Thoracic aorta (tissue), 2 donors: ENCODE measurements at places on chromosomes 6 and 20. TPM values are rescaled to one million over a fixed set of nuclear protein-coding genes. Genes with fewer than 3 reads are reported as not detected.

Gene ISM1
- total RNA-seq: 25.1 TPM

Gene ZC3H12D
- total RNA-seq: 3.8 TPM

Gene CCN6
- total RNA-seq: not detected

Gene ADGRF1
- not detected for total RNA-seq

Gene ADGRG6
- 6.8 TPM for total RNA-seq

DNA sequence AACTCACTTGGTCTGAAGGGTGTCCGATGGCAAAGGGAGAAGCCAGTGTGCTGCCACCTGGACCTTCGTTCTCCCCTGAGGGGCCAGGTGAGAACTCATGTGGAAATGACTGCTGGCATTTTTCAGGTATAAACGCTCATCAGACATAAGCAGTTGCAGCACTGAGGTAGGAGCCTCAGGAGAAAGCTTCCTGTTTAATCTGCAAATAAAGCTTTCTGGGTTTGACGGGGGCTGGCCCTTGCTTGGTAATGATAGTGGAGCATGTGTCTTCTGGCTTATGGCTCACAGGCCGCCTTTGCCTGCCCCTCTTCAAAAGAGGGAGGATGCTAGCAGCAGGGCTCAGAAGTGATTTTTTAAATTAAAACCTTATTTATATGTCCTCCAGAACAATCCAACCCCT, 122.1 kb upstream of the SLC24A3 start:
- no peak overlapping the region for H3K27ac ChIP-seq
- H3K4me3 ChIP-seq: no peak overlapping the region
- H3K4me1 ChIP-seq: no peaks in the 10 kb centered on the region

DNA sequence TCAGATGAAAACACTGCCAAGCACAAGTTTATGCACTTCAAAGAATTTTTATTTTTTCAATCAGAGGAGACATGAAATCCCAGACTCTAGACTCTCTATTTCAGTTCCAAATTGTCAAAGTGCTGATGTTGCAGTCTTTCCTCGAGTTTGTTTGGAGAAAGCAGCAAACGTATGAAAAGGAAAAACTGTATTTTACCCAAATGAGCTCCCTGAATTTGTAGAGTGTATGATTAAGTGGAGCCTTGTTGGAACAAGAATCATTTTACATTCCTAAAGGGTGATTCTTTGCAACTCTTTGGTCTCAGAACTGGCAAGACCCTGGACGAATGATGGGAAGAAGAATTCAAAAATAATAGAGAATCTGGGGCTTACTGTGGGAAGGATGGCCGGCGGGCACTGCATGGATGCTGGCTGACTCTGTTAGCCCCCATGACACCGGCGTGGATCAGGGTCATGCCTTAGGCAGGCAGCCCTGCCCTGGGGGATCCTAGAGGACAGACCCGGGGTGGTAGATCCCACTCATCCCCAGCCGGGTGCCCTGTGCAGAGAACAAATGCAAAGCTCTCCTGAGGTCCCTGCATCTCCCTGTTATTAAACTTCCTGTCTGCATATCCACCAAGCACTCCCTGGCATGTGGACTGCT, 207.4 kb downstream of the FNDC1 start:
- H3K27ac ChIP-seq: peak overlapping the region; percentile 71
- peaks cover 28% of the 10 kb centered on the region for H3K4me1 ChIP-seq
- peak overlapping the region; percentile 31 for H3K4me3 ChIP-seq
- H3K36me3 ChIP-seq: no peaks in the 10 kb centered on the region

DNA sequence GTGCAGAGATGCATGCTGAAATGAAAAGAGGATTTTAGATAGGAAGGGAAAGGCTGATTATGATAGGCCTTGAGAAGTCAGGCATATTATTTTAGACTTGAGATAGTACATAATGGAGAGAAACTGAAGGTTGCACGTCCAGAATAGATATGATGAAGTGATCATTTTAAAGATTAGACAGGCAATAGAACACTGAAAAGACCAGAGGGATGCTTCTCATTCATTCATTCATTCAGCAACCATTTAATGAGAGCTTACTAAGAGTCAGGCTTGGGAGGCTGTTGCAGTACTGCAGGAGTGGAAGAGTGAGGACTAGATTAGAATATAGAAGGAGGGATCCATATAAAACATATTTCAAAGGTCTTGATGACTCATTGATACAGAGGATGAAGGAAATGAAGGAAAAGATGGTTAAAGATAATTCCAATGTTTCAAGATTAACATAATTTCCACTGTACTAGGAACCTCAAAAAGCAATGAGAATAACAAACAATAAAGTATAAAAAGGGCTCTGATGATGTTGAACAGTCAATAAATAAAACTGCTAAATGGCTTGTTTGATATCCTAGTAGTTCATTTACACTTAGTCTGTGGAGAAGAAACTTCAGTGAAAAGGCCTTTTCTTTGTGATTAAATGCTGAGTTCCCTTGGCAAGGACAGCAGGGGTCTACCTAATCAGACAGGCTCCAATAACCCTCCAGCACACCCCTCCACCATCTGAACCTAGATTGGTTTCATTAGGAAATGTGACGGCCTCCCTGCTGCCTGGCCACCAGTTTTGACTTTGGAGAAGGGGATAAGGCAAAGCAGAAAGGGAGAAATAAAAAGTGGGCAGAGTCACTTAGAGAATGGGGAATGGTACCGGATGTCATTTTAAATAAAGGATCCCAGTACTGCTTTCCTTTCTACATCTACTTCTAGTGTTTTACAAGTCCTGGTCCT, 5.3 kb upstream of the FBXO9 start:
- peak overlapping the region; percentile 94 for H3K4me3 ChIP-seq
- no peak for DNase-seq
- H3K4me1 ChIP-seq: peaks cover 61% of the 10 kb centered on the region
- H3K27me3 ChIP-seq: no peaks in the 10 kb centered on the region
- peak overlapping the region; percentile 94 for H3K27ac ChIP-seq

GRCh38 chr6:25868436-25869183, 5.4 kb downstream of the SLC17A3 start:
- no peak overlapping the region for H3K27ac ChIP-seq
- H3K36me3 ChIP-seq: no peaks in the 10 kb centered on the region
- no peak for DNase-seq
- no peaks in the 10 kb centered on the region for H3K4me1 ChIP-seq

DNA sequence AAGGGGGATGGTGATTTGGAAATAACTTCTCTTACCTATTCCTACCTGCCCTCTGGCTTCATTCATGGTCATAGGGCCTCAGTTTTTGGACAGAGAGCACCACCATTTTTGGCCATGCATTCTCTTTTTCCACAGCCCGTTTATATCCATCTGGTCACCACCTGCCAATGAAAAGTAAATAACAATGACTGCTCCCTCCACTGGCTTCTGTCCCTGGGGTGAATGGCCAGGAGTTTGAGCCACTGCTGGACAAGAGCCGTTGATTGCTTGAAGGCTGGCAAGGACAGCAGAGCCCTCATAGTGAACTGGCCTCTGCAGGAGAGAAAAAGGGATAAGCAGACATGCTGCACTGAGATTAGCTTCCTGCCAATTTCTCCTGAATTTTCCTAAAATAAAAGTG, 261.8 kb downstream of the ADGB start:
- H3K27ac ChIP-seq: no peak overlapping the region
- no peaks in the 10 kb centered on the region for H3K36me3 ChIP-seq

- no peak for DNase-seq
- peaks cover 11% of the 10 kb centered on the region for H3K4me1 ChIP-seq
- peak overlapping the region; percentile 40 for H3K4me3 ChIP-seq
- no peaks in the 10 kb centered on the region for H3K36me3 ChIP-seq
- H3K27me3 ChIP-seq: no peaks in the 10 kb centered on the region
Measured at GRCh38 chr6:139882234-139882633, 507.8 kb upstream of the CITED2 start.

DNA sequence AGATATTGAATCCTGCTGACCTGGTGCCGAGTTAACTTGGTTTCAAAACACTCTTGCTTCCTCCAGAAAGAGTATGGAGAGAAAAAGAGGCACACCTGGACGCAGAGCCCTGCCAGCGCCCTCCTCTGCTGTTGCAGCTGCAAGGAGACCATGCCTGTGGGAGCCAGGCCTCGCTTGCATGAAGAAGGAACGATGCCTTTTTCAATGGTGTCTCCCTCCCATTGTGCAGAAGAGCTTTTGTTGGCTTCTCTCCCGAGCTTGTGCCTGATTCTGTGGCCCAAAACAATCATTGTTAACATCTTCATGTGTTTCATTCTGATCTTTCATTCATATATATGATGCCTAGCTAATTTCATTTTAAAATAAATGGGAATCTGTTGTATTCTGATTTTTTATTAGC, 98.1 kb downstream of the FAM120B start:
- DNase-seq: no peak
- H3K4me1 ChIP-seq: no peaks in the 10 kb centered on the region
- peaks cover 25% of the 10 kb centered on the region for H3K36me3 ChIP-seq
- H3K4me3 ChIP-seq: no peak overlapping the region

DNA sequence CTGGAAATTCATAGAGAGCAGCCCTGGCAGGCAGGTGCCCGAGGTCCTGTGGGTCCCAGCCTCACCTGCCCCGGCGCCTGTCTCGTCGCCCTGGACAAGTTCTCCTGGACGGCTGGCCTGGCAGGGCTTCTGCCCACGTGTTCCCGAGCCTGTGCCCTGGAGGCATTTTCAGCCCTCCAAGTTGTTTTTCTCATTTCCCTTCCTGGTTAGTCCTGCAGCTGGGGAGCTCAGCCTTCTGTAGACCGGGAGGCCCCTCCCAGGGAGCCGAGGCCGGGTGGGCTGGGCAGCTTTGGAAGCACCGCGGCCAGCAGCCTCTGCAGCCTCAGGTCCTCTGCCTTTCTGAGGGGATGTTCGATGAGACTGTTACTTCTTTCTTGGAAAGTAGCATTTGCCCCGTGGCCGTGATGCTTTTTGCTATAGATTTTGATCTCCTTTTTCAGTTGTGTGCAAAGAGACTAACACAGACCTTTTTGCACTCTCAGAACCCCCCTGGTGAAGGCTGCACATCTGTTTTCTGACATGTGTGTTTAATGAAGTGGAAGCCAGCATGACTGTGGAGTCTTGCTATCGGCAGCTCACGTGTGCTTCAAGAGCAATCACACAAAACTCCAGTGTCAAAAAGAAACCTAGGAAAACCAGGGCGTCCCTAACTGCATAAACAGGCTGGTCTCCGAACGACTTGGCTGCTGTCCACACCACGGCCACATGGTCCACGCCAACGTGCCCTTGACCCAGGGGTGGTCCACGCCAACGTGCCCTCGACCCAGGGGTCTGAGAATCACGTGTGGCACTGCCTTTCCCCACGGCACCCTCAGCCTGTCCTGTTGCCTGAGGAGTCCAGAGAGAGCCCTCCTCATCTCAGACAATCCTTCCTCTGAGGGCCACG, 207.5 kb downstream of the SMOC2 start:
- no peak overlapping the region for H3K27ac ChIP-seq
- H3K4me1 ChIP-seq: peaks cover 29% of the 10 kb centered on the region

DNA sequence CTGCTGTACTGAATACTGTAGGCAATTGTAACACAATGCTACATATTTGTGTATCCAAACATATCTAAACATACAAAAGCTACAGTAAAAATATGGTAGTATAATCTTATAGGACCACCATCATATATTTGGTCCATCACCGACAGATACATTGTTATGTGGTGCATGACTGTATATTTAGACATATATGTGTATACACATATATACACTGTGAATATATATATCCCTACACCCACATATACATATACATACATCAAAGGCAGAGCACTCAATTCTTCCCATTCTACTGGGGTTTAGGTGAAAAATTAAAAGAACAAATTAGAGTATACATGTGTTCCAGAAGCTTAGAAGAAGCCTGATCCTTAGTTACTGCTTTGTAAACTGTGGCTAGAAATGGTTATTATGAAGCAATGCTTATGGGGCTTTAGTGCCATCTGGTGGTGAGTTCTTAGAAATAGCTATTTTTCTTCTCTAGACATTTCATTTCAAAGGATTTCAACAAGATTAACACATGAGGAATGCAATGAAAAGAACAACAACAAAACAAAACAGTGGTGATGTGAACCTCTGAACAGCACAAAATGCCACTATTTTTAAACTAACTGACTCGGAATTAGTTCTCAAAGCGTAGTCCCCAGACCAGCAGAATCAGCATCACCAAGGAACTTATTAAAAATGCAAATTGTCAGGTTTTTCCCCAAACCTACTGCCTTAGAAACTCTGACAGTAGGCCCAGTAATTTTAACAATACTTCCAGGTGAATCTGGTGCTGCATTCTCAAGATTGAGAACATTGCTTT, 38.0 kb downstream of the PKHD1 start:
- no peak for DNase-seq
- H3K4me1 ChIP-seq: peaks cover 3% of the 10 kb centered on the region
- no peak overlapping the region for H3K4me3 ChIP-seq
- H3K27me3 ChIP-seq: no peaks in the 10 kb centered on the region
- H3K36me3 ChIP-seq: no peaks in the 10 kb centered on the region

DNA sequence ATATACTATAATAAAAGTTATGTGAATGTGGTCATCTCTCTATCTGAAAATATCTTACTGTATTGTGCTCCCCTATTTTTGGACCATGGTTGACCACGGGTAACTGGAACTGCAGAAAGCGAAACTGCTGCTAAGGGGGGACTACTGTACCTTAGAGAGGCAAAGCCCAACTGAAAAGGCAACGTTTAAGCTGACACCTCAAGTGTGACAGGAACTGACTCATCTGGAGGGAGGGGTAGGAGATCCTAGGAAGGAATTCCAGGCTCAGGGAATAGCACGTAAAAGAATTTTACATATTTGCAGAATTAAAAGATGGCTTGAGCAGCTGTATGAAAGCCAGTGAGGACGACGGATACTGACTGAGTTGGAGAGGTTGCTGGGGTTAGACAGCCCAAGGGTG, 34.8 kb downstream of the ELOVL2 start:
- DNase-seq: no peak
- no peaks in the 10 kb centered on the region for H3K27me3 ChIP-seq
- H3K4me1 ChIP-seq: no peaks in the 10 kb centered on the region
- H3K27ac ChIP-seq: no peak overlapping the region
- H3K4me3 ChIP-seq: no peak overlapping the region

- H3K27me3 ChIP-seq: peaks cover 24% of the 10 kb centered on the region
- H3K4me3 ChIP-seq: peak overlapping the region; percentile 74
- H3K4me1 ChIP-seq: peaks cover 15% of the 10 kb centered on the region
- no peak for DNase-seq
- no peaks in the 10 kb centered on the region for H3K36me3 ChIP-seq
Measured at GRCh38 chr6:10425975-10426780, 11.3 kb upstream of the TFAP2A start.

- peak; percentile 55 for DNase-seq
- no peaks in the 10 kb centered on the region for H3K36me3 ChIP-seq
- peaks cover 5% of the 10 kb centered on the region for H3K4me1 ChIP-seq
- peak overlapping the region; percentile 77 for H3K4me3 ChIP-seq
Measured at GRCh38 chr6:44072959-44073611, 54.2 kb downstream of the MRPL14 start.
